Mesendoderm (in vitro differentiated cells): ENCODE measurements at places on chromosomes 12 and 14.
A peak's percentile ranks its signal among the peaks of the same experiment; 100 is the strongest.

- DNase-seq = no peak
These were observed 28.5 kb downstream of the TUBA1A start for GRCh38 chr12:49160399-49160798.

DNA sequence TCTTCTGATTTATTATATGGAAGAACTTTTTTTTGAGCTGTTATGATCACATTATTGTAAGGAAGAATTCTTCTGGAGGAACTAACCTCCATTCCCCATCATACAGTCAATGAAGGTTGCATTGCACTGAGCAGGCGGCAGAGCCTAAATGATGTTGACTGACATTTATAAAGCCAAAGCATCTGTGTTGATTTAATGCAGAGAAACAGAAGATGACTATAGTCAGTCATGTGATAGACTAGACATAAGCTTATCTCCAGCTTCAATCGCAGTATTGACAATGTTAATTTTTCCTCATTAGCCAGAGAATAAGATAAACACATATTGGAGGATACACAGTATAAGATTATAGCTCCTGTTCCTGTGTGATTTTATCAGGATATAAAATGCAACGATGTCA lies 82.0 kb downstream of the PRICKLE1 start:
- no peak for DNase-seq

DNA sequence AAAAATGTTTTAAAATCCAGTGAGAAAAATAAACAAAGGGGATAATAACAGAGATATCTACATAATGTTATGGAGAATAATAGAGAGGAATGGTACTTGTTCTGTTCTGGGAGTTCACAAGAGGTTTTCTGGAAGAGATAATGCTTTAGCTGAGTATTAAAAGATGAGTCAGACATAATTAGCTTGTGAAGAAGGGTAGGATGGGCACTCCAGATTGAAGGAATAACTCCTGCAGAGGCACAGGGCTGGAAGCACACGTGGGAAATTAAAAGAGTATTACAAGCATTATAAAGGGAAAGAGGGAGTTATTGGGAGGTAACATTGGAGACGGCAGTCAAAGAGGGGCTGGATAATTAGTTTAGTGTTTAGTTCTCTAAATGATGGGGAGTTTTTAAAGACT lies 124.9 kb upstream of the BTG1 start:
- no peak for DNase-seq

- no peak for DNase-seq
These were observed 12.8 kb downstream of the DUSP6 start for GRCh38 chr12:89339526-89339925.

GRCh38 chr12:3236345-3237187 lies 159.4 kb downstream of the TSPAN9 start:
- peak; percentile 91 for DNase-seq

GRCh38 chr14:51548187-51548586 lies 103.5 kb upstream of the FRMD6 start:
- DNase-seq = no peak

DNA sequence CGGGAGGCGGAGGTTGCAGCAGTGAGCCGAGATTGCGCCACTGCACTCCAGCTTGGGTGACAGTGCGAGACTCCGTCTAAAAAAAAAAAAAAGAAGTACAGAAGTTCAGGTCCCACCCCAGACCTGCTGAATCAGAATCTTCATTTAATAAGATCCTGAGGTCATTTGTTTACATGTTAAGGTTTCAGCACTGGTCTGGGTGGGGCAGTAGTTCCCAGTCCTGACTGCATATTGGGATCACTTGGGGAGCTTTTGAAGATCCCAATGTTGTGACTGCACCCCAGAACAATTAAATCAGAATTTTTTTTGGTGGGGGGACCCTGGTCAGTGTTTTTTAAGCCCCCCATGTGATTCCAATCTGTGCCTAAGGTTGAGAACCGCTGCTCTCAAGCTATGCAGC lies 11.7 kb upstream of the COL2A1 start:
- no peak for DNase-seq

DNA sequence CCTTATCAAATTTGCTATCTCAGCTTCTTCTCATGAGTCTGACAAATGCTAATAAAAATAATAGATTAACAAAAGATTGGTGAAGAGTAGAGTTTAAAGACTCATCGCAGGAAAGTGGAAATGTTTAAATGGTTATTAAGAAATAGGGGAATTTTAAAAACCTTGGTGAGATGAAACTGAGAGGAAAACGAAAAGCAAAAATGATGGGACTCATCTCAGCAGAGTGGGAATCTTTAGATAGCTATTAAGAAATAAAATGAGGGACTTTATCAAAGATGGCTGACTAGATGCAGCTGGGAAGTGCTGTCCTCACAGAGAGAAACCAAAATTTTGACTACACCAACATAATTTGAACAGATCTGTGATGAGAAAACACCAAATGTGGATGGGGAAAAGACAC lies 79.2 kb upstream of the CD163 start:
- DNase-seq = no peak

DNA sequence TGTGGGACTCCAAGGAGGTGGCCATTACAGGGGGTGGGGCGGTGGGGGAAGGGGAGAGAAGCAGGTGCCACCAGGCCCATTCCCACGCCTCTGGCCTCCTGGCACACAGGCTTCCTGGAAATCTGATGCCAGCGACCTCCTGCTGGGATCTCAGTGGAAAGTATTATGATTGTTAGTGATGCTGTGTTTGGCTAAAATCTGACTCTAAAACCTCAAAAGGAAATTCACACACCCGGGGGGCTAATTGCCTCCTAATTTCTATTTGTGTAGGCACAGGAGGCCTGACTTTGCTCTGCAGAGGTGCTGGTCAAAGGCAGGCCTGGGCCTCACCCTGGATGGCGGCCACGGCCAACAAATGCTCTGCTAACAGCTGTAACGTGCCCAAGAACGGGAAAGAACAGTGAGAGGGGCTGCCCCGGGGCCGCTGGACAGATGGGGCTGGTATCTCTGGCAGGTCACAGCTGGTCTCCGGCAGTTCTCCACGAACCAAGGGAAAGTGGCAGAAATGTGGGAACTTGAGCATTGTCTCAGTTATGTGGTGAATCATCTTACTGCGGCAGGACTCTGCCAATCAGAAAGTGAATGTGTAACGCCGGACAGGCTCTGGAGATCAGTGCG lies 14.3 kb downstream of the FAM181A start:
- DNase-seq = no peak

DNA sequence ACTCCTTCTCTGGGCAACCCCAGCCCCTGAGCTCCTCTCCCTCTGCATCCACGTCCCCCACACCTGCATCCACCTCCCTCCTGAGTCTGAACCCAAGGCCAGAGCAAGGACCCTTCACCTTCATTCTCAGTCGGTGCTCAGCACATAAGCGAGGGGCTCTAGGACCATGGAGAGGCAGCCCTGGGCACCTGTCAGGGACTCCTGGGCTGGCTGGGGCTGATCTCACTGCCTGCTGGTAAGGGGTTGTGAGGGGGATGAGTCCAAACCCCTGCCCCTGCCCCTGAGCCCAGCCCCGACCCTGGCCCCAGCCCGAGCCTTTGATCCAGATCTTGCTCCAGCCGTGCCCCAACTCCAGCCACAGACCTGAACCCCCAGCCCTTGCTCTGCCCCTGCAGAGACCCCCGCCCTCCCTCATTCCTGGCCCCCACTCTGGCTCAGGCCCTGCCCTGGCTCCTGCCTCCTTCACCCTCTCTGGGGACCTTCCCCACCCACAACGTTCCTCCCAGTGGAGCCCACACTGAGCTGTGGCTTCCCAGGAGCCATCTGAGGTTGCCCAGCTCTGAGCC lies 888 bp upstream of the CCDC197 start:
- DNase-seq = no peak
